ENCODE measurements at places on chromosomes 3 and 15. TPM values are rescaled to one million over a fixed set of nuclear protein-coding genes. Genes with fewer than 3 reads are reported as not detected.

DNA sequence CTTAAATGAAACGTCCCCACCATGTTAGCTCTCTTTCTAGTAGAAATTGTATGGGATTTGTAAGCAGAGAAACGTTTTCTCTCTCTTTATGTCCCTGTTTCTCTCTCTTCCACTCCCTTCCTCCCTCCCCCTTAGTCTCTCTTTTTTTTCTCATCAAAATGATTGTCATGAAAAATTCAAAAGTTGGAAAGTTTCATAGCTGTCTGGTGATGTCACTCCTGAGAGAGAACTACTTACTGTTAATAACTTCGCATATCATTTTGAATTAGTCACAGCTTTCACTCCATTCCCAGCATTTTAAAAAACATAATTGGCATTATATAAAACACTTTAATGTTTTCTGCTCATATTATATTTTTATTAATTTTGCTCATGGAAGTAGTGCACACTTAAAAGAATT is 331.1 kb downstream of the C3orf38 start:
- no peak for ATAC-seq

DNA sequence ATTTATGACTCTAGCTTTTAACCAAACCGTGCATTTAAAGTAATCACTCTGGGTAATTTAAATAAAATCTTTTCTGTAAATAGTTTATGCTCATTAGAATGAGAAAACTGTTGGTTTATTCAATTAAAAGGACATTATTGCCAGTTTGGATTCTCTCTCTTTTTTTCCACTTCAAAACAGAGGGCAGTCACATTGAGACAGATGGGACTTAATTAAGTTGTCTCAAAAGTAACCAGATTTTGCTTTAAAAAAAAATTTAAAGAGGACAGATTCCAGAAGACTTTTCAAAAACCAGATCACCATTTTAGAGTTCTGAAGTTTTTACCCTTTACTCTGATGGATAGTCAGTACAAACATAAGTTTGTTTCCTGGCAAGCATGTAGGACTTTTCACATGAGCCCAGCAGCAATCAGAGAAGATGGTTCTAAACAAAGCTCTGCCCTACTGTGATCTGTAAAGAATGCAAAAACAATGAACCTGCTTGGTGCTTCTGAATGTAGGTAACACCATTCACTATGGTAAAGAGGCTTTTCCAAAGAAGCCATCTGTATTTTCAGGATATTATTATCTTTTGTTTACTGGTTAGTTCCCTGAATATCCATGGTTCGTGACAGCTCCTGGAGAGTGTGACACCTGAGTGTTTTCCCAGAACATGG is 136.2 kb downstream of the LRTM1 start:
- no peak for ATAC-seq

- no peak for ATAC-seq
Observed at GRCh38 chr3:152048831-152049230, 175.4 kb downstream of the SUCNR1 start.

- ATAC-seq, result no peak
Observed at GRCh38 chr3:194773216-194773615, 87.5 kb downstream of the FAM43A start.

The STAB1 gene
- 0.52 TPM for total RNA-seq

The DUOX1 gene
- total RNA-seq, result 1.5 TPM

The CFAP161 gene
- not detected for total RNA-seq

GRCh38 chr3:143188881-143189280 is 69.3 kb downstream of the CHST2 start:
- no peak for ATAC-seq

- ATAC-seq, result peak; percentile 78
Observed at GRCh38 chr15:101008158-101009139, 89.3 kb downstream of the LRRK1 start.

- ATAC-seq, result no peak
Observed at GRCh38 chr3:24296441-24297205, 198.0 kb downstream of the THRB start.

The MELTF gene
- 10.9 TPM for total RNA-seq

GRCh38 chr3:72903004-72903403 is 15.2 kb downstream of the GXYLT2 start:
- no peak for ATAC-seq

DNA sequence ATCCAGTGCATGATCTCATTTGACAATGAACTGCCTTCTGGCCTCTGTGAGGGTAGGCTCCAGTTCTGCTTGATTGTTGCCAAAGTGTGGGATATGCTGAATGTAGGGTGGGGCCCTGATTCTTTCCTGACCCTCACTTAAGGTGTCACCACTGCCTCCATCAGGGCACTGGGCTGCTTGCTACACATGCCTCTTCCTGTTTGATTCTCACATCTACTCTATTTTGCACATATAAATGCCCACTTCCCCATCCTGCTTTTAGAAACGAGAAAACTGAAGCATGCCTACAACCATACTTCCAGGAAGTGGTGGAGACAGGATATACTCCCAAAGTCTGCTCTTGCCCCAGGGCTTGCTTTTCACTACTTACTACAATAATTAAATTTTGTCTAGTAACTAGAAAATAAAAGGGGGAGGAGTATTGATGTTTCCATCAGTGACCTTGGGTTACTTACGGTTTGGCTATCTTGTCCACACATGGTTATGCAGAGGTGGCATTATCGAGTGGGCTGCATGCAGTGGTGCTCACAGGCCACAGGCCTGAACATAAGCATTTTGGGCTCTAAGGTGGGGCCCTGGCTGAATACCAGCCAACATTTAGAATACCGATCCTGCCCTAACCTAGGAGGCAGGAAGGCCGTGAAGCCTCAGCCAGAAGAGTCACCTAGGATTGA is 6.7 kb downstream of the ZDHHC3 start:
- no peak for ATAC-seq

- ATAC-seq, result no peak
Observed at GRCh38 chr3:156478891-156479290, 76.0 kb downstream of the SSR3 start.

DNA sequence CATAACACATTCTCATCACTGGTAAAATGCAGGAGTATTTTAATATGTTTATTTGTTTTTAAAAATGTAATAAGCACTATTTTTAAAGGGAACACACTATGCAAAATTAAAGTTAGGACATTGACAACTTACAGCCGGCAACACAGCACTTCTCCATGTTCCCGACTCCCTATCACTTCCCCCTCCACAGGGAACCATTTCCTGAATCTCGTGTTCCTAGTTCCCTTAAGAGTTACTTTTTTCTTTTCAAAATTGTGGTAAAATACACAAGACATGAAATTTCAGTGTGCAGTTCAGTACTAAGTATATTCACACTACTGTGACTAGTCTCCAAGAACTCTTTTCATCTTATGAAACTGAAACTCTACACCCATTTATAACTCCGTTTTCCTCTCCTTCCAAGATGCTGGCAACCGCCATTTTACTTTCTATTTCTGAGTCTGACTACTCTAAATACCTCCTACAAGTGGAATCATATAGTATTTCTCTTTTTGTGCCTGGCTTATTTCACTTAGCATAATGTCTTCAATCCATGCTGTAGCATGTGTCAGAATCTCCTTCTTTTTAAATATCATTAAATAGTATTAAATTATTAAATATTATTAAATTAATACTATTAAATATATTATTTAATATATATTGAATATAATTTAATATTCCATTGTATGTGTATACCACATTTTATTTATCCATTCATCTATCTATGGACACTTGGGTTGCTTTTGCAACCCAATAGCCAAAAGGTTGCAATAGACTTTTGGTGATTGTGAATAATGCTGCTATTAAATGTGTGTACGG is 25.9 kb upstream of the UBE2Q2 start:
- ATAC-seq, result no peak

The ITPR1 gene
- total RNA-seq, result 125 TPM

DNA sequence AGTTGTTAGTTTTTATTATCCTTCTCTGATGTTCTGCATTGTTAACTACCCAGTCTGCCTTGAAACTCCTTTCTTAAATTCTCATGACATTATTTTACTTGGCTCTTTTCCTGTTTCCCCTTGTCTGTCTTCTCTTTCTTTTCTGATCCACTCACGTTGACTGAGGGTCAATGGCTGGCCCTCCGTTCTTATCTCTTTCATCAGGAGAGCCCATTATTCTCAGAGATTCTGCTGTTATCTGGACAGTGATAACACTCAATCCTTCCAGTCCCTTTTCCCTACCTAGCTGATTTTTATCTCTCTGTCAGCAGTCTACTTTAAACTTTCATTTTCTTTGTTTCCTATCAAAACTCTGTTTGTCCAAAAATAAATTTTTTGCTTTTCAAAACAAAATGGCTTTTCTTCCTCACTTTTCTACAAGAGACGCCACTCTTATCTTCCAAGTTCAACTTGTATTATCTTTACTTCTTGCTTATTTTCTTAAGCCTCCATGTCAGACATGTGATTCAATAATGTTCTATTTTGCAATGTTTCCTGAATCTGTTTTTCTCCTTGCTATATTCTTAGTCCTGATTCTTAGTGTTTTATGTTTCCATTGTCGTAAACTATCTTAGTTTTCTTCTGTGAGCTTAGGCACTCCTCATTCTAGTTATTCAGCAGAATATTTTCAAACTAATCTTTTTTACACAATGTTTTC is 120.2 kb downstream of the NEDD4 start:
- ATAC-seq, result no peak

- ATAC-seq, result no peak
Observed at GRCh38 chr3:151278230-151278629, at the start of gene P2RY14. P2RY14 (minus strand) TSS chr3:151278542; CDS start chr3:151214316, 64,226 bp downstream.

Data from motor neuron (in vitro differentiated cells).